ENCODE measurements at places on chromosomes 12 and 14. TPM values are rescaled to one million over a fixed set of nuclear protein-coding genes. Genes with fewer than 3 reads are reported as not detected.

- no peak for DNase-seq
These were observed 54.6 kb upstream of the STON2 start for GRCh38 chr14:81454572-81455218.

The TPPP2 gene
- polyA plus RNA-seq = not detected

The PMCH gene
- polyA plus RNA-seq = not detected

DNA sequence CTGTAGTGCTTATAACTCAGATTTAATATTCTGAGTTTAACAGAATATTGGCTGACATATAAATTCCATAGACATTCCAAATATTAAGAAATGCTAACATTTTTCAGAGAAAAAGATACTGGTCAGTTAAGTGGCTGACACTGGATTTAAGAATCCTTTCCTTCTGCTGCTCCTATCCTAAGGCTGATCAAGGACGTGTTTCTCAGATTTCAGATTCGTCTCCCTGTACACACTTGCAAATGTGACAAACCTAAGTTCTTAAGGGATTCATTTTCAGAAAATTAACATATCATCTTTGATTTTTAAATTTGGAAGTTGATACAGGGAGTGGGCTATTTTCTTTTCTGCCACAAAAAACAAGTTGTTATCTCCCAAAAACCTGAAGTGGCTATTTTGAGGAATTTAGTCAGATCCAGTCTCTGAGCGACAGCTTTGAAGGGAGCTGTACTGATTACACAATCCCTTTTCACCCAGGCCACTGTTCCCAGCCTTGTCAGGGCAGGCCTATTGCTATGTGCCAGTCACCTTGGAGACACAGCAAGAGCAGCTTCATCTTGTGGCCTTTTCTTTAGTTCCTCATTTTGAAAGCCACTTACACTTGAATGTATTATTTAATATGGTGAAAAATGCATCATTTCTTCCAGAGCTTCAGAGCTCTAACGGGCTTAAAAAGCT lies 370.6 kb downstream of the KCNH5 start:
- no peak for DNase-seq

DNA sequence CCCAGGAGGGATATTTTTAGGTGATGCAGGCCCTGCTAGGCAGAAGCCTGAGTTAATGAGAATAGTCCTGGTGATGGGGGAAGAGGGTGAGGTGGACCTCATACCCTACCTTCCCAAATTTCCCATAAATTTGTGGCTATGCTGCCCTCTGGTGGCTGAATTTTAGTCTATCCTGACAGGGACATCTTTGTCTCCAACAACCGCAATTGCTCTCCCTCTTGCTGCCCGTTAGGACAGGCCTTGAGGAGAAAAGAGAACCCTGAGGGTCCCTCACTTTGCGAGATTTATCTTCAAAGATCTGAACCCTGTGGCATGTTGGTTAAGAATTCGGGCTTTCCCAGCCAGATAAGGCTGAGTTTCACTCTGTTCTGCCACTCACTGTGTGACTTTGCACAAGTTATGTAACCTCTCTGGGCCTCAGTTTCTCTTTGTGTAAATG lies 9.8 kb upstream of the ZNF385A start:
- peak; percentile 56 for DNase-seq

- no peak for DNase-seq
These were observed 663 bp downstream of the LRRK2 start for GRCh38 chr12:40225337-40225983.

- peak; percentile 37 for DNase-seq
These were observed 12.5 kb downstream of the PCNX1 start for GRCh38 chr14:70919774-70920173.

GRCh38 chr12:45907955-45908354 lies 82.4 kb downstream of the SCAF11 start:
- no peak for DNase-seq

The SLC2A14 gene
- 0.07 TPM for polyA plus RNA-seq

DNA sequence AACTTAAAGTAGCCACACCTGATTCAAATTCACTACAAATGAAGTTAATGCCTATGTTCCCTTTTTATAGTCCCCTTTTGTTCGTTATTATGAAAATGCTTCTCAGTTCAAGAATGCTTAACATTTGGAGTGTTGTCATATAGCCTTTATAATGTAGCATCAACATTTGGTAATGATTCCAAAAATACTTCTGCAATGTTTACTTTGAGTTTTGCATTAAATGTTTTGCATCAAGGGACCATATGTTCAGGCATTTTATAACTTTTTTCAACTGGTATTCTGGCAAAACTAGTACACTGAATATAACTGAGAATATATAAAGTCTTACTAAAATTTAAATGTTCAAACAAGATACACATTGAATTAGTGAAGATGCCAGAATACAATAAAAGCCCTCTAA lies 209.6 kb upstream of the SLC16A7 start:
- no peak for DNase-seq

The CLEC4E gene
- not detected for polyA plus RNA-seq

DNA sequence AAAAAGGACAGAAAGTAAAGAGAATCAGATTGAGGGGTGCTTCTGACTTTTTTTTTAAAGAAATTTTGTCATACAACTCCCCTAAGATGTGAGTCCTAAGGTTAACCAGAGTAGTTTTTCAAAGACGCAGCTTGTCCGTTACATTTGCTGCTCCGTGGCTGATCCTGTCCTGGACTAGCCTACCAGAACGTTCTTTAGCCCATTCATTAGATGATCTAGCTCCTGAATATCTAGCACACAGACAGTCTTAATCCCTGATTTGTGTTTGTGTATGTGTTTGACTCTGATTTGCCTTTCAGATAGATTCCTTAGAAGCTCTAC lies 60.3 kb downstream of the SAMD4A start:
- no peak for DNase-seq

The EGLN3 gene
- polyA plus RNA-seq = 0.03 TPM

The GPR68 gene
- polyA plus RNA-seq = 0.94 TPM

DNA sequence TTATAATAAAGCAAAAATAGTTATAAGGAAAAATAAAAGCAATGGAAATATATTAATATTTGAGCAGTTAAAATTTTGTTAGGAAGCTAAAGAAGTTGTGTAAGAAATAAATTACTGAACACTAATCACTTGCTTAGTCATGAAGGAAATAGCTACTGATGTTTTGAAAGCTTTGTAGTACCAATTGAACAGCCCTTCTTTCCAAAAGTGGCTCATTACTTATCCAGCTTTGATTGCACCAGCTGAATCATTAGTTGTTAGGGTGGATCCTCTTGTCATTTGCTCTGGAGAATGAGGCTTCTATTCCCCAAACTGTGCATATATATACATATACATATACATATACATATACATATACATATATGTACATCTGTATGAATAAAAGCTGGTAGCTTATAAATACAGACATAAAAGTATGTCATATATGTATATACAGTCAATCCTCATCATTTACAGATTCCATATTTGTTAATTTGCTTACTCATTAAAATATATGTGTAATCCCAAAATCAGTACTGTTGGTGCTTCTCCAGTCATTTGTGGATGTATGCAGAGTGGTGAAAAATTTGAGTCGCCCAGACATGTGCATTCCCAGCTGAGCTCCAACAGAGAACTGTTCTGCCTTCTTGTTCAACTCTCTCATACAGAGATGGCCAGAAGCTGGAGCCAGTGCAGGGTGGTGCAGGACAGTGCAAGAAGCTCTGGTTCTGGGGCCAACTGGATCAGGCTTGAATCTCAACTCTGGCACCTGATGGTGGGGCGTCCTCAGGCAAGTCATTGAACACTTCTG lies 214.1 kb downstream of the RPAP3 start:
- no peak for DNase-seq

DNA sequence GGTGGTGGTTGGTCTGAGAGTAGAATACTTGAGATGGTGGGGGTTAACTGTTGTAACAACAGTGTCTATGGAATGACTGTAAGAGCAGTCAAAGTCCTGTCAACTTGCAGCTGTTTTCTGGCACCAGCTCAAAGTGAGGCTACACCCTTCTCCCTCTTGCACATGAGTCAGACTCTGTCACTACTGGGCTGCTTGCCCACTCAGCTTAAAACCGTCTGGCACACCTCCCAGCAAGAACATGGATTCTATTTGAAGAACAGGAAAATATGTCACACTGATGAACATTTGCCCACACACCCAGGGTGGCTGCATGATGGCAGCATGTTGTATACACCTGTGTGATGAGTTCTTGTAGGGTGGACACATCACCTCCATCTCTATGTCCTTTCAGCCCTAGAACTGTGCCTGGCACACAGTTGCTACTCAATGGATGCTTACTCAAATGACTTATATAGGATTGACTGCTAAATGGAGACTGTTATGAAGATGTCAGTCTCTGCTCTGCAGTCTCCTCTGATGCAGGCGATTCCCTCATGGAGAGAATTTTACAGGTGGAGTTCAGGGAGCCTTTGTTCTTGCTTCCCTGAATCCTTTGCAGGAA lies 19.3 kb upstream of the SERPINA6 start:
- DNase-seq = peak; percentile 99

The FBLN5 gene
- polyA plus RNA-seq = 68.1 TPM

DNA sequence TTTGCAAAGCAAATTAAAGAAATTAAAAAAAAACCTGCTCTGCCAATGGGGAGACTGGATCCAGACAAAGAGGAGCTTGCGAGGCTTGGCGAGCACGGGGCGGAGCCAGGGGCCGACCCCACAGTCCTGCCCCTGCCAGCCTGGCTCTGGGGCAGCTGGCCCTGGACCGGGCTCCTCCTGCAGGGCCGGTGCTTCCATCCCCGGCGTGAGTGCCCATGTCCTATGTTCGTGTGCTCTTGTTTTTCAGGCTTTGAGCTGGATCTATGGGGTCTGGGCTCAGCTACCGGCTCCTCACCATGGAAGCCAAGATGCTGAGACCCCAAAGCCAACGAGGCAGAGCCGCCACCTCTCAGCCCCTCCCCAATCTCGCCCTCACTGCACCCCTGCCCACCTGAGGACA lies 176.8 kb downstream of the KIF26A start:
- no peak for DNase-seq

- peak; percentile 3 for DNase-seq
These were observed 169.9 kb downstream of the KIF21A start for GRCh38 chr12:39272871-39273655.

The LALBA gene
- not detected for polyA plus RNA-seq

- DNase-seq = peak; percentile 17
These were observed 22.6 kb downstream of the SUDS3 start for GRCh38 chr12:118398940-118399339.

GRCh38 chr12:69987579-69988091 lies 162.6 kb downstream of the MYRFL start:
- peak; percentile 94 for DNase-seq

The ASIC1 gene
- 9.9 TPM for polyA plus RNA-seq

The HOXC12 gene
- polyA plus RNA-seq = not detected

The ITFG2 gene
- polyA plus RNA-seq = 23.2 TPM

The ADCY6 gene
- 35.1 TPM for polyA plus RNA-seq
